ENCODE measurements at places on chromosomes 5 and 9.

- DNase-seq, result no peak
These were observed 102.1 kb downstream of the LURAP1L start for GRCh38 chr9:12876872-12877271.

GRCh38 chr5:175922192-175922885 is 45.8 kb downstream of the THOC3 start:
- no peak for DNase-seq

DNA sequence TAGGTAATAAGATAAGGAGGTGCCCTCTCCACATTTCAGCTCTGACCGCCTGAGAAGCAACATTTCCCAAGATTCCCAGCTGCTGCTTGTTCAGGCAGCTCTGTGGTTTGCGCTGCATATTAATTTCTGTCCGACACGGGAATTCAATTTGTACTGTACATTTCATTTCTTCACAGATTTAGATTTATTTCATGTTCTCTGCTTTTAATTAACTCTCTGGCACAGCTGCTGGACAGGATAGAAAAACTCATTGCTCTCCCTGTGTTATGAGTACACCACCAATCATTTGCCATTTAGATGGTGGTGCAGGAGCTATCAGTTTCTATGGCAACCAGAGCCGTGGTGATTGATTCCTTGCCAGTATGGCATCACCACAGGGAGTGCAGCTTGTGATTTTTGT is 558.5 kb downstream of the DMRTA1 start:
- DNase-seq, result no peak

GRCh38 chr9:128643519-128644300 is 12.9 kb downstream of the DYNC2I2 start:
- DNase-seq, result no peak

GRCh38 chr9:78239506-78239905 is 3.6 kb downstream of the CEP78 start:
- no peak for DNase-seq

GRCh38 chr9:111984086-111984802 is 87.6 kb downstream of the UGCG start:
- no peak for DNase-seq

- no peak for DNase-seq
These were observed 191.7 kb downstream of the GABBR2 start for GRCh38 chr9:98516897-98517503.

GRCh38 chr9:128899566-128900322 is 17.8 kb downstream of the LRRC8A start:
- no peak for DNase-seq

DNA sequence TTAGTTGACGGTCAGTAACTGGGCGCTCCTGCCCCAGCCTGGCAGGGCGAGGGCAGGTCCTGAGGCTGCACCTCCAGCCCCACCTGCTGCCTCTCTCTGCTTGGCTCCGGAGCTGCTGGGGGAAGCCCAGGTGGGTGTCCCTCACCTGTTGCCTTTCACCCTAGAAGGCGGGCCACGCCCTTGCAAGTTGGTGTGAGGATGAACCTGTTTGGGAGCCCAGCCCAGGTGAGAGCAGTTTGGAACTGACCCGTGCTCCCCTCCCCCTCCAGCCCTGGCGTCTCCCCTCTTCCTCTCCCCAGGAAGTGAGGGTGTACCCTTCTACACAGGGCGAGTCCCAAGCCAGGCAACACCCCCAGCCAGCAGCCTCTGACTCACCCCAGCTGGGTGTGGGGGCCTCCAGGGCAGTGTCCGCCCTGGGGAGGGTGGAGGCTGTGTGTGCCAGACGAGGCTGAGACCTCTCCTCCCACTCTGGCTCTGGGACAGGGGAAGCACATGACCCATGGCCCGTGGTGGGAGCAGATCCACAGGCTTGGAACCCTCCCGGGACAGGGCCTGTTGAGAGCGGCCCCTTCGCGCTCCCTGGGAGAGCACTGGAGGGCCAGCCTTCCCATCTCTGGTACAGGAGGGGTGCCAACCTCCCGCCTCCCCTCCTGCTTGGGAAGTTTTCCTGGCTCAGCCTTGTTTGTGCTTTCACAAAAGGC is 10.4 kb downstream of the LRRC8A start:
- DNase-seq, result peak; percentile 90

DNA sequence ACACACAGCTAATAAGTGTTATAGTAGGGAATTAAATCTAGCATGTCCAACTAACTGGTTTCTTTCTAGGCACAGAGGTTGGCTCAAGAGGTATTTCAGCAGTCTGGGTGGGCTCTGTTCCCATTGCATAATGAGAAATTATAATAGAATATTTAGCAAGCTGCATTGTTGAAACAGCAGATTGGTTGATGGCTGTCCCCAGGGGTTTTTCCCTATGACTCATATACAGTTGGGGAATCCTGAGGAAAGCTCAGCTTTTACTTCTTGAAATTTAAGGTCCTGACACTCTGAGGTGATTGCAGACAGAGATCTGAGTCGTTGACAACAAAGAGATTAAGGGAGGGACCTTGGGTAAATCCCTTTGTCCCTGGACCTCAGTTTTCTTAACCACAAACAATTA is 38.3 kb upstream of the TNFSF8 start:
- no peak for DNase-seq

DNA sequence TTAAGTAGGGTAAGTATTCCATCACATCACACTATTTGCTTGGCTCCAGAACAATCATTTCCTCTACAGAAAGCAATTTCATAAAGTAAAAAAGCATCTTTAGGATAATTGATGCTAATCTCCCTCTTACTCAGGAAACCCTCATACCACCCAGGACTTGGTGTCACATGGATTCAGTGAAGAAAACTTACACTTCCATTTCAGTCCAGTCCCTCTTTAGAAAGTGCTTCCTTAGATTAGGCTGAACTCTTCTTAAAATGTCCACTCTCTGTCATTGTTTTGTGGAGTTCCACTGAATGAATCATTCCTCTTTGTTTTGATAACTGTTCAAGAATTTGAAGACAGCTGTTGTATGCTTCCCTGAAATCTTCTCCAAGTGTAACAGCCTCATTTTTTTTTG is 144.0 kb upstream of the ZNF462 start:
- no peak for DNase-seq

DNA sequence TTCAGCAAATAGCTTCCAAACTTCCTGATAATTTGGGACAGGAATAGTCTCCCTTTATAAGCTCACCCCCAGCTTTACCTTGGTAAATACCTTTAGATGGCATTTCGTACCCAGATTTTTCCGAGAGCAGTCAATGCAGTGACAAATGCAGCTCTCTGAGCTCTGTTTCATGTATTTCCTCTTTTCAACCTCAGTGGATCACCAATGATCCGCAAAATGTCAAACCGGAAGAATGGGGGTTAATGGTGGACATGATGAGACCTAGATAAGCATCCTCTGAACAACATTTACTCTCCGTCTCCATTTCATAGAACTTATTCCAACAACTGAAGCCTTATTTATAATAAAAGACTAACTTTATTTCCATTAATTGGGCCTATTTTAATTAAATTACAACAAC is 227.3 kb downstream of the MCTP1 start:
- no peak for DNase-seq

DNA sequence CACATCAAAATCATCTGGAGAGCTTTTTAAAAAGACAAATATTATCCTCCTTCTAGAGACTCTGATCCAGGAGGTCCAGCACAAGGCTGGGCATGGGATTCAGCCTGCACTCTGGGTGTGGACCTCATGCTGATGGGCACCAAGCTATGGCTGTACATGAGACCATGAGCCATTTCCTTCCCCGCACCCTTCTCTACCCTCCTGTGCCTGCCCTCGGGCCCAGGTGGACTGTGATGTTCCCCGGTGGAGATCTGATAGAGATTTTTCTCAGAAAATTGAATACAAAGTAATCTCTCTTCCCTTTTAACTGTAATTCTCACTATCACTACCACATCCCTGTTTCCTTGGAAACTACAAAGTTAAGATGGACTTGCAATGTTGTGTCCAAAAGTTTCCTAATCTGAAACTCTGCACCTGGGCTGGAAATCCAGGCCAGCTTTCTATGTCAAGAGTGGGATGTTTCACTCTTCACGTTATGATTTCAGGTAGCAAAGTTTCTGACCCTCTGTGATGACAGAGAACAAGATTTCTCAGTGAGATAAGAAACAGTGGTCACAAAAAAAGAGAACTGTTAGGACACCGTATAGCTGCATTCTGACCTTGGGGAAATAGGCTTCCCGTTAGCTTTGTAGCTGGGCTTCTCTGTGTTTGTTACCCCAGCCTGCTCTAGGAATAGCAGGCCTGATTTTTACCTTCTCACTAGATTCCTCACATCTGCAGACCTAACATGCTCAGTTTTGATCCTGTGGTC is 11.5 kb downstream of the SFXN1 start:
- DNase-seq, result no peak

DNA sequence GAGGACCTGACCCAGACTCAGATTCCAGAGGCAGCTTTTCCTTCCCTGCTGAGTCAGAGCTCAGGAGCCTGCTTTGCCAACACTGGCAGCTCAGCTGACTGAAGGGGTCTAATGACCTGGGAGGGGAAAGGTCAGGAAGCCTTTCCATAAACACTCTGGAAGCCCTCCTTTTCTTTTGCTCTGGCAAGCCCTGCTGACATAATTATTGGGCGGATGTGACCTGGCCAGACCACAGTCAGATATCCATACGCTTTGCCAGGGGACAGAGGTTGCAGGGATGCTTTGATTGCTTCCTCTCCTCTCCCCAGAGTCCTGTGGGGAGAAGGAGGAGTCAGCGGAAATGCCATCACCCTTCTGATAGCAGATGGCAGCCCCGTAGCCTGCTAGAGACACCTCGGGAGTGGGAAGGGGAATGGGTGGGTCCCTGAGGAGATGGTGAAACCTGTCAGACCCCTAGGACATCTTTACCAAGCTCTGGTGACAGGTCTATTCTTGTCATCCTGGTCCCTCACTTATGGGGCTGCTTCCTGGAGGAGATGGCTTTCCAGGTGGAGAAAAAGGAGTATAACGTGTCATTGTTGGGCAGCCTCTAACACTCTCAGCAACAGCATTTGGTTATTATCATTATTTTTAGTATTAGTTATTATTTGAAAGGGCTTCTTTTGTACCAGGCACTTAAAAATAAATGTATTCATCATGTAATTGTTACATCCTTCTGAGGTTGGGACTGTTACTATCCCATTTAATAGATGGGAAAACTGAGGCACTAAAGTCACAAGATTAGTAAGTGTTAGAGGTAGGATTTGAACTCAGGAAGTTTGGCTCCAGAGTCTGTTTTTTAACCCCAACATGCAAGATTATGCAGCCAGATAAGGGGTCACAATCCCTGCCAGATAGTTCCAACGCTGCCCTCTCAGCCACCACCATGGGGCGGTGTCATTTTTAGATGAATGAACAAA is 11.6 kb downstream of the COL27A1 start:
- DNase-seq, result no peak

DNA sequence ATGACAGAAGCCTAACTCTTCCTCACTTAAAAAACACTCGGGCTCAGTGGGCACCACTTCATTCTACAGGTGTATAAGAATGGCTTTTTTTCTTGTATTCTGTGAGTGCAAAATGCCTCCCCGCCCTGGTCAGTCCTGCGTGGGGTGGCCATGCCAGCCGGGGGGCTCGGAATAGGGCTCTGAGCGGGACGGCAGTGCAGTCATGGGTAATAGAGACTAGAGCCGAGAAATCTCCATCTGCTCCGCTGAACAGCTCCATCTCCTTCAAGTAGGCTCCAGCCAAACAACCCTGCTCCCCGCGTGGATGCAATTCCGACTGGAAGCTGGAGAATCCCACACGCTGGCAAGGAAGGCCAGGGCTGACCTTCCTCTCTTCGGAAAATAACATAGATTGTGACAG is 317.0 kb upstream of the IRX4 start:
- DNase-seq, result no peak

DNA sequence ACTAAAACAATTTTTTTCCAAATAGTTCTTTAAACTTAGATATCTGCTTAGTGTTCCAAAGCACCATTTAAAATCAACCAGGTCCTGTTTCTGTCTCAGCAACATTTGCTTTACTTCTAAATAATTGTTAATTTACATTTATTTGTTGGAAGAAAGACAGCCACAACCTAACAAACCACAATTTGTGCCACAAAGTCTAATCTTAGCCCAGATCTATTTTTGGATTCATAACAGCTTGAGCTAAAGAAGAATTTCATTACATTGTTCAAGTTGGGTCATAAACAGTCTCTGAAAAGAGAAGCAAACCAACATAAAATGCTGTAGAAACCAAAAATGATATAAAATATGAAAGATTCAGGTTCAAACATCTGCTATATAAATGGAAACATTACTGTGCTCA is 24.4 kb downstream of the MLLT3 start:
- DNase-seq, result no peak

DNA sequence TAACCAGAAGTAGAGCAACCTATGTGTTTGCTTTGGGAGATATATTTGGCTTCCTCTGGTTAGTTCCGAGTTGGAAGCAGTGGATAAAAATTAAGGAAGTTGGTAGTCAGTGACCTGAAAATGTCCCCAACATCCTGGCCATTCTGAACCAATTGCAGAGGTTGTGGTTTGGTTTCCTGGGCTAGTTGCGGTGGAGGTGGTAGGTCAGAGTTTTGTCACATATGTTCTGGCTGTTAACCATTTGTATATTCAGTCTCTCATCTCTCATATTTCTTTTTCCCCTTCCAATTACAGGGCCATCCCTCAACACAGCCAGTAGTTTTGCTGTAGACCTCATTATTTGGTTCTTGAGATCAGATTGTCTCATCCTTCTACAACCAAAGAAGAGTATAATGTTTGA is 1026.9 kb downstream of the PTPRD start:
- no peak for DNase-seq

- no peak for DNase-seq
These were observed 276.6 kb downstream of the DTWD2 start for GRCh38 chr5:118711727-118712126.

GRCh38 chr5:14483504-14484157 is 98.0 kb upstream of the OTULINL start:
- DNase-seq, result no peak

GRCh38 chr9:7984203-7984602 is 184.6 kb upstream of the DMAC1 start:
- DNase-seq, result no peak

DNA sequence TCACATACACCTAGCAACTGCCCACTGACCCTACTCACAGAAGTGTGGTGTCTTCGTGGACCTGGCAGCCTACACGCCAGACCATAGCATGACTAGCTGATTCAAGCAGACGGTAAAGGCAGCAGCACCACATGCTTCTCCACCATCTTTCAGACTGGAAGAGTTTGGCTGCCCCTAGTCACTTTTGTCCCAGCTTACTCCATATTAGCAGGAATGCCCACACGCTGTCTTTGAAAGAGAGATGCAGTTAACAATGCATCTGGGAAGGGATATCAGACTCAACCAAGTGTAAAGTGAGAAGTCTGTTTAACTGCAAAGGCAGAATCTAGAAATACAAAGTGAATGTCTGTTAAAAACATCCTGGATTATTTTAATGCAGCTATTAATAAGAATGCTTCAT is 177.2 kb upstream of the GNA14 start:
- no peak for DNase-seq

DNA sequence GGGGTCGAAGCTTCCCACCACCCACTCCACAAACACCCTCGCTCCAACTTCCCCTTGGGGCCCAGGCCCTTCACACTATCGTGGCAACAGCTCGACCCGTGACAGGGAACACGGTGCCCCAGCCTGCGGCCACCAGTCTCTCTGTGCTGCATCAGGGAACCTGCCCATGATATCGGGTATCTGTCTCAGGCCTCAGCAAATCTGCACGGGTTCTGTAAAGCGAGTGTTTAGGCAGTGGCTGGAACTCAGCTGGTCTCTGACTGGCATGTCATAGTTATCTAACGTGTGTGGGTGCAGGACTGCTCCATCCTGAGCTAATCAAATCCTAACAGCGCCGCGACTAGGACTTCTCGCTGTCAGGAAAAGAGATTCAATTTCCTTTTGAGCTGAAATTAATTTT is 42.9 kb downstream of the DBH start:
- DNase-seq, result peak; percentile 21
